Activated naive CD8-positive, alpha-beta T cell treated with anti-CD3 and anti-CD28 coated beads, Interleukin-2, amount 10 ng/mL, durations not matched to agents 7 days and 5 days (primary cell): ENCODE measurements at places on chromosomes 3 and 15.

DNA sequence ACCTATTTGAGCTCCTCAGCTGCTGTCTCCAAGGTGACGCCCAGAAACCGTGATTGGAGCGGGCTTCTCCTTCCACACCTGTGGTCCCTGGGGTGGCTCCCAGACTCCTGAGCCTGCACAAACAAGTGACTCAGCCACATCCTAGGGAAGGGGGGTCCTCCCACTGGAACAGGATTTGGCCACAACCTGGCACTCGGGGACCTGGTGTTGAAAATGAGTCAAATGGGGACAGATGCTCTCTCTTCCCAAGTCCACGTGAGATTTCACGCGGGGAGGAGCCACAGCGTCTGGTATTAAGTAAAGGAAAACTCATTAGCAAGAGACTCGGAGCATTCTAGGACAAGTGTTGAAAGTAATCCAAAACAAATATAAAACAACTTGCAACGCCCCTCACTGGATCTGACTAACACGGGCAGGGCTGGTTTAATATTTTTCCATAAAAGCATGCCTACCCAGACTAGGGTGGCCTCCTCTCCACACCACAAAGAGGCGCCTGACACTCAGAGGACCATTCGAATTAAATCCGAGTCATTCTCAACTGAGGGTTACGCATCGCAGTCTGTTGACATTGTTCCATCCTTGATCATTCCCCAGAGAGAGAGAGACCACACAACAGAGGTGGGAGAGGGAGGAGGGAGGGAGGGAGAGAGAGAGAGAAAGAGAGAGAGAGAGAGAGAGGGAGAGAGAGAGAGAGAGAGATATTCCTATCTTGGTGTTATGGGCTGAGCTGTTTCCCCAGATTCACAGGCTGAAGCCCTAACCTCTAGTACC, 74.4 kb downstream of the MGLL start:
- H3K27me3 ChIP-seq, result peaks cover 12% of the 10 kb centered on the region
- no peak for DNase-seq
- no peak overlapping the region for H3K27ac ChIP-seq
- H3K4me1 ChIP-seq, result peaks cover 4% of the 10 kb centered on the region

DNA sequence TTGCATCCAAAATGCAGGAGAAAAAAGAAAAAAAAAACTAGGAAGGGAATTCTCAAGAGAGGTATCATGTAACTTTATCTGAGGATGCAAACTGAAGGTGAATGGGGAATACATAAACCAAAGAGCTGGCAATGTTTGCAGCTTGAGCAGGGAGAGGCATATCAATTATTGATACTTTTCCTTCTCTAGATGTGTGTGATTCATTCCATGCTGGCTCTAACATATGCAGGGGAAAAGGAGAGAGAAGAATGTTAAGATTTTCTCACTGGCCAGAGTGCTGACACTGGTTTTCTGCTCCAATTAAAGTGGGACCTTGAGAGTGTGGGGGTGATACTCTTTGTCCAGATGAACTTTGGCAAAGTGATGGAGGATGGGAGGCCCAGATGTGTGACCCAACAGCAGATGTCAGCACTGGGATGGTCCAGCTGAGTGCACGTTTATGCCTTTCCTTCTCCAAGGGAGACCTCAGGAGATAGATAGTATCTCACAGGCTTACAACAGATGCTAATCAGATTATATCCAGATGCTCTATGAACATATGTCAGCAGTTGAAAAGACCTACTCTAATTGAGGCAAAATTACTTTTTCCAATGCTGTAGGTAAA, 50.0 kb upstream of the PSMD6 start:
- H3K27ac ChIP-seq, result no peak overlapping the region
- H3K27me3 ChIP-seq, result peaks cover 23% of the 10 kb centered on the region
- no peak overlapping the region for H3K4me3 ChIP-seq

DNA sequence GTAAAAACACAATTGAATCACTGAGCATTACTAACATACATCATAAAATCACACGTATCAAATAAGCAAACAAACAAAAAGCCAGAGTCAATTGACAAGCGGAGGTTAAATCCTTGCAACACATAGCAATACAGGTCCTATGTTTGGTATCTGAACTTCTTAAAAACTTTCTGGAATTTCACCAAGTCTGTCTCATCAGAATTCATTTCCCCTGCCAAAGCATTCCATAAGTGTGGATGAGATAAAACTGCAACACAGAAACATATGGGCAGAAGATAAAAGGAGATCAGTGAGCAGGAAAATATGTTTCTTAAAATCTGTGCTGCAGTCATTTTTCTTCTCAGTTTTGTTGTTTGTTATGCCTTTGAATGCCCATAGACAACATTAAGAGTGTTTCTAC, 1155.5 kb downstream of the TBL1XR1 start:
- no peaks in the 10 kb centered on the region for H3K36me3 ChIP-seq
- H3K4me1 ChIP-seq, result no peaks in the 10 kb centered on the region

GRCh38 chr15:67947254-67948039, 106.7 kb upstream of the PIAS1 start:
- no peak overlapping the region for H3K4me3 ChIP-seq
- H3K4me1 ChIP-seq, result peaks cover 8% of the 10 kb centered on the region
- no peak overlapping the region for H3K27ac ChIP-seq
- no peaks in the 10 kb centered on the region for H3K36me3 ChIP-seq
- peaks cover 7% of the 10 kb centered on the region for H3K27me3 ChIP-seq

DNA sequence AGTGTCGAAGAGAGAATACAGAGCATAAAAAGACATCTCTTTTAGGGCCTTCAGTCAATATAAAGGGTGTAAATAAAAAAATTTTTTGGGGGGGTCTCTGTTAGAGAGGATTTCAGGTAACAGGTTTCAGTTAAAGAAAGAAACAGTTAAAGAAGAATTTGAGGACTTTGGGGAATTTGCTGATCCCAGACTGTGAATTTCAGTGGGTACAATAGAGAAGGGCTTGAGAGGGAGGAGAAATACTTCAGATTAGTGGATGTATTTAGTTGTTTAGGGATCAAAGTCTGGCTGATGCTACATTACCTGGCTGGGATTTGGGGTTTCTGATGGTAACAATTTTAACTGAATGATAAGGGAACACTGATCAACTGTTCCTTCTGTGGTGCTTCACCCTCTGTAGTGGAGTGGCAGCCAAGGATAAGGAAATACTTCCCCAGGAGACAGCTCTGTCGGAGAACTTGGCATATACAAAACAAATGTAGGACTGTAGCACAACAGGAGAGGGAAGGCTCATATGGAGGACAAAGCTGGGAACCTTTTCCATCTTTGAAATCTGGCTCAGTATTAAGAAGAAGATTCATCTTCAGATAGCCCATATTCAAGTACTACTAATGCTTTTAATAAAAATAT, 79.2 kb downstream of the MEF2A start:
- H3K4me1 ChIP-seq, result peaks cover 6% of the 10 kb centered on the region
- H3K27me3 ChIP-seq, result no peaks in the 10 kb centered on the region
- no peak for DNase-seq
- no peak overlapping the region for H3K4me3 ChIP-seq

GRCh38 chr3:122979211-122979610, 48.4 kb downstream of the SEMA5B start:
- no peak for DNase-seq
- peaks cover 27% of the 10 kb centered on the region for H3K27me3 ChIP-seq
- H3K27ac ChIP-seq, result no peak overlapping the region

DNA sequence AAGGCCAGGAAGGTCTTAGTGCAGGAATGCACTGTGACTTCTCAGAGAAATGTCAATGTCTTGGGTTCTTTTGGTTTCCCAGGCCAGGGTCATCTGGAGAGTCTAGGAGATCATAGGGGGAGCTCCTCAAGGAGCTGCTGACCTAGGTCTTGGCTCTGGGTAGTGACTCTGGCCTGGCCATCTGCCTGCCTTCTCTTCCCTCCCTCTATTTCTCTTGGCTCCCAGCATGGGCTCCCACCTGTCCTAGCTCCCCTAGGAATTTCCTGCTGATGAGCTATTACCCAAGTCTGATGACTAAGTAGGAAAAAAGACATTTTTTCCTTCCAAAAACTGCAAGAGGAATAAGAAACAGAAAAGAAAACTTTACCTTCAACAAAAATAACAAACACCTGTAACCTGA, 57.4 kb downstream of the BSN start:
- H3K36me3 ChIP-seq, result no peaks in the 10 kb centered on the region
- H3K4me1 ChIP-seq, result no peaks in the 10 kb centered on the region
- no peak for DNase-seq
- H3K27me3 ChIP-seq, result peaks cover 4% of the 10 kb centered on the region
